Gastrocnemius medialis (tissue), 4 donors: ENCODE measurements at places on chromosomes 3 and 15. TPM values are rescaled to one million over a fixed set of nuclear protein-coding genes. Genes with fewer than 3 reads are reported as not detected.
A peak's percentile ranks its signal among the peaks of the same experiment; 100 is the strongest.

DNA sequence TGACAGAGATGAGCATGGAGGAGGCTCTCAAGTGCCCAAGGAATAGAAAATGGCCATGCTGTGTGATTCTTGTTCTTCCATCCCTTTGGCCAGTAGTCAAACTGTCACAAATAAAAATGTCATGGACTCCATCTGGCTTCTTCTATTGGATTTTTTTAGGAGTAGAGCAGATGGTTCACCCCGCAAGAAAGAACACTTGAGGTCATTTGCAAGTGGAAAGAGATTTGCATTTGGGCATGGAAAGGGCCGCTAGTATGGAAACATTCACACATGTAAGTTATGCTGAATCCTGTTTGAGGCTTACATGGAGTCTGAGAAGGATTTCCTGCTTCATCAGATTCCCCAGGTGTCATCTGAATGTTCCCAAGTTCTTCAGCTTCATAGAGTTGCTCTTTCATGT is 53.1 kb upstream of the CFAP161 start:
- H3K27me3 ChIP-seq, result no peaks in the 10 kb centered on the region
- no peaks in the 10 kb centered on the region for H3K36me3 ChIP-seq
- H3K4me3 ChIP-seq, result no peak overlapping the region
- DNase-seq, result no peak
- no peak overlapping the region for H3K27ac ChIP-seq
- H3K4me1 ChIP-seq, result no peaks in the 10 kb centered on the region

The MASP1 gene
- total RNA-seq, result 0.27 TPM

The TMCO5A gene
- total RNA-seq, result not detected

DNA sequence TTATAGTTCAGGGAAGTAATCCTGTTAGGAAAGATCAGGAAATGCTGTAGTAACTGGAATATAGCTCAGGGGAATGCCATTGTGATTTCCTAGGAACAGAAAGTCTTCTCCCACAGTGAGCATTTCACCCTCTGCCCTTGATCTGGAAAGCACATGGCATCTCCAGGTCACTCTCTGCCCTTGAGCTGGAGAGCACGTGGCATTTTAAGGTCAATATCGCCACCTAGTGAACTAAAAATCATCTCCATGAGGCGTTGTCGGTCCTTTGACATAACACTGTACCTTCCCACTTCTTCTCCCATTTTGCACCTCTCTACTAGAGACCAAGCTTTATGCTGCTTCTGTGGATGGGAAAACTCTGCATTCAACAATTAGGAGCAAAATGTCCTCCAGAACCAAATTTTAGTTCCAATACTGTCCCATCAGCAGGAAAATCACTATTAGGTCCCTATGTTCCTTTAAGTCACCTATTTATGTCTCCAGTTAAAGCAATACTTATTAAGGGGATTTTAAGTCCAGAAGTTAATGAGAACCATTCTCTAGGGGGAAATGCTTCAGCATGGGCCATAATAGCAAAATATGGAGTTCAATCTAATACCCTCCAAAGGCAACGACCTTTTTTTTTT is 54.7 kb upstream of the GK5 start:
- no peak overlapping the region for H3K27ac ChIP-seq
- DNase-seq, result peak; percentile 22
- H3K4me1 ChIP-seq, result no peaks in the 10 kb centered on the region
- no peaks in the 10 kb centered on the region for H3K27me3 ChIP-seq
- no peaks in the 10 kb centered on the region for H3K36me3 ChIP-seq

GRCh38 chr3:172476347-172476746 is 28.1 kb upstream of the GHSR start:
- peaks cover 3% of the 10 kb centered on the region for H3K4me1 ChIP-seq
- H3K27ac ChIP-seq, result no peak overlapping the region
- H3K36me3 ChIP-seq, result no peaks in the 10 kb centered on the region
- H3K27me3 ChIP-seq, result no peaks in the 10 kb centered on the region

GRCh38 chr3:193944518-193944884 is 191.4 kb upstream of the HES1 start:
- H3K4me3 ChIP-seq, result no peak overlapping the region
- no peak for DNase-seq
- H3K36me3 ChIP-seq, result no peaks in the 10 kb centered on the region
- H3K27ac ChIP-seq, result no peak overlapping the region
- no peaks in the 10 kb centered on the region for H3K27me3 ChIP-seq
